Stimulated activated CD4-positive, alpha-beta T cell treated with anti-CD3 and anti-CD28 coated beads, Interleukin-12 subunit alpha, Interleukin-12 subunit beta, amount 100 ng/mL, for 24 hours (primary cell): ENCODE measurements at places on chromosomes 6 and 20.

- DNase-seq, result no peak
These were observed 255.5 kb downstream of the KIF16B start for GRCh38 chr20:16317445-16318362.

GRCh38 chr6:56517155-56517745 is 125.4 kb downstream of the DST start:
- DNase-seq, result no peak

- no peak for DNase-seq
These were observed 55.2 kb downstream of the HDDC2 start for GRCh38 chr6:125246566-125246965.

GRCh38 chr20:64063389-64064144 is 569 bp downstream of the TCEA2 start:
- DNase-seq, result no peak

DNA sequence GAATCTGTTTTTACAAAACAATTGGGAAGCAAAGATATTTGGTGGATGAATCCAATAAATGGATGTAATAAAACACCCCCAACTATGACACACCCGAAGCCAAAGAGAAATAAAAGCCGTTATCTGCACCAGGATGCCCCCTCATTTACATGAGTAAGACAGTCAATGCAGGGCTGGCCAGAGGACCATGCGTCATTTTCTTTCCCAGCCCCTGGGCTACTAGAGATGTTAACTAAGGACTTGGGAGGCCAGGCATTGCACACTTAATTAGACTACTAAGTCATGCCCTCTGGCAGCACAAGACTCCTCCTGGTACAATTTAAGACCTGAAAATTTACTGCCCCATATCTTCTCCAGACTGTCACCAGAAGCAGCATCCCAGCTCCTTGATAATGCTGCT is 3.2 kb downstream of the LEMD2 start:
- no peak for DNase-seq

- DNase-seq, result no peak
These were observed 287.8 kb downstream of the PTPRT start for GRCh38 chr20:42901689-42902440.

GRCh38 chr6:97819710-97820109 is 536.7 kb upstream of the MMS22L start:
- no peak for DNase-seq
